ENCODE measurements at places on chromosomes 13 and 19. TPM values are rescaled to one million over a fixed set of nuclear protein-coding genes. Genes with fewer than 3 reads are reported as not detected.

Gene SERPINE3
- total RNA-seq: not detected

Gene DNMT1
- 87.2 TPM for total RNA-seq

Gene TEX101
- not detected for total RNA-seq

DNA sequence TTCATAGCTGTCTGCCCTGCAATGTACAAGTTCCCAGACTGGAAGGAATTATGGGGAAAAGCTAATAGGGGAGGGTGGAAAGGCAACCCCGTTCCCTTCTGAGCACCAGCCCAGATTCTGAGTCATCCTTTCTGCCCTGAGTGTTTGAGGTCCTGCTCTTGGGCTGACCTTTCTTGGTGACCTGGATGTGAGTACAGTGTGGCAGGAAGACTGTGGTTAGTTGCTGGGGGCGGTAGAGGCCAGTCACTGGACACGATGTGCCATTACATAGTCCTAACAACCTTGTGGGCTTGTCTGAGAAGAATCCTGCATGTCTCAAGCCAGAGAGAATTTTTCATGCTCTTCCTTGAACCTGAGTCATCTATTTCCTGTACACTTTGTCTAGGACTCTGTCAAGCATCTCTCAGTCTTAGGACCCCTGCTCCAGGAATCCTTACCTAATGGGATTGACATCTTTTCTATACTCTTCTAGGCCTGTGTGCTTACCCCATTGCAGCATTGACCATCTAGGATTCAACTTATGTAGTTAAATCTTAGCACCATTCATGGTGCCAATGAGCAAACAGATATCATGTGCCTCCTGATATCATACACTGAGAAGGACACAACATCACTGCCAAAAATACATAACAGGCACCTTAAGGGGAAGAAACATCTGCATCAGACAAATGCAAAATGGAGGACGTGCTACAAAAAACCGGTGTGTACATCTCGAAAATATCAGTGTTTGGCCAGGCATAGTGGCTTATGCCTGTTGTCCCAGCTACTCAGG lies 8.1 kb upstream of the ANGPTL4 start:
- no peak for DNase-seq

DNA sequence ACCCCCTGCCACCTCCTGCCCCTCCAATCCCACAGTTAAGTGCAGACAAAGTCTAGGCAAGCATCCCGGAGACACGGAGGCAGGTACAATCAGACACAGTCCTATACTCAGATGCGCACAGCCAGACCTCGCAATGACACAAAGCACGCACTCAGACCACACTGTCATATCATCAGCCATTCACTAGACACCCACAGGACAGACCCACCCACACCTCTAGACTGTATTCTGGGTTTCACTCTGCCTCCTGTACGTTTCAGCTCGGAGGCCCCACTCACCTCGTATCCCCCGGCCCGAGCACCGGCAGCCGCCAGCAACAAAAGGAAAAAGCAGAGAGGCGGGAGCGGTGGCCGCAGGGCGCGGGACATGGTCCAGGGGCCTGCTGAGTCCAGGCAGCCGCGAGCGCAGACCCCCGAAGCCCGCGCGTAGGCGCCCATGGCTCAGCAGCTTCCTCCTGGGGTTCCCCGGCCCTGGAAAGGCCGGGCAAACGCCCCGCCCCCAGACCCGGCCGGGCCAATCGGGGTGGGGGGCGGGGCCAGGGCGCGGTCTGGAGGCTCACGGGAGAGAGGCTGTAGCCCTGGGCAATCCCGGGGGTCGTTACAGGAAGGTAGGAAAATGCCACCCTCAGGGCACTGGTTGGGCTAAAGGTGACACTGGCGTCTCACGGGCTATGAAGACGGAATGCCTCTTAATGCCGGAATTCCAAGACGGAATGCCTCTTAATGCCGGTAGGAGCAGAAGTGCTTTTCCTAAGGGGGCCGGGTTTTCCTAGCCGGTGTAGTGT lies at the start of the genes MAN2B1 and WDR83:
TSS of gene MAN2B1 (minus strand) at position 478 of the 784 bp plus-strand sequence. CDS start at position 437, 41 bp downstream.
TSS of gene WDR83 (plus strand) at position 543 of the 784 bp plus-strand sequence. CDS start 2,984 bp downstream, outside the sequence.
- DNase-seq: peak; percentile 91

DNA sequence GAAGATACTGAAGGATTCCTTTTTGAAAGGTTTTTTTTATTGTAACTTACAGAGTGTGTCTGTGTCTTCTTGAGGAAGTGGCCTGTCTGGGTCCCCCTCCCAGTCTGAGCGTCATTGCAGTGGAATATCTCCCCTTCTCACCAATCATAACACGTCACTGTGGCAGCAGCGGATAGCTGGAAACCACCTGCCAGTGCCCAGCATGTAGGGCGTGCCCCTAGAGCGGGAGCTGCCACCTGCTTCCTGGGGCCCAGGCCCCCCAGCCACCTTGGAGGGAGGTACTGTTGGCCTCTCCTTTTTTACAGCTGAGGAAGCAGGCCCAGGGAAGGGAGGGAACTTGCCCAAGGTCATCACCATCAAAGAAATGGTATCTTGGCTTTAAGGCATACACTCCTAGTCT lies 4.6 kb upstream of the DNM2 start:
- DNase-seq: no peak

- DNase-seq: no peak
Measured at GRCh38 chr19:15287496-15287895, 44.8 kb downstream of the BRD4 start.

DNA sequence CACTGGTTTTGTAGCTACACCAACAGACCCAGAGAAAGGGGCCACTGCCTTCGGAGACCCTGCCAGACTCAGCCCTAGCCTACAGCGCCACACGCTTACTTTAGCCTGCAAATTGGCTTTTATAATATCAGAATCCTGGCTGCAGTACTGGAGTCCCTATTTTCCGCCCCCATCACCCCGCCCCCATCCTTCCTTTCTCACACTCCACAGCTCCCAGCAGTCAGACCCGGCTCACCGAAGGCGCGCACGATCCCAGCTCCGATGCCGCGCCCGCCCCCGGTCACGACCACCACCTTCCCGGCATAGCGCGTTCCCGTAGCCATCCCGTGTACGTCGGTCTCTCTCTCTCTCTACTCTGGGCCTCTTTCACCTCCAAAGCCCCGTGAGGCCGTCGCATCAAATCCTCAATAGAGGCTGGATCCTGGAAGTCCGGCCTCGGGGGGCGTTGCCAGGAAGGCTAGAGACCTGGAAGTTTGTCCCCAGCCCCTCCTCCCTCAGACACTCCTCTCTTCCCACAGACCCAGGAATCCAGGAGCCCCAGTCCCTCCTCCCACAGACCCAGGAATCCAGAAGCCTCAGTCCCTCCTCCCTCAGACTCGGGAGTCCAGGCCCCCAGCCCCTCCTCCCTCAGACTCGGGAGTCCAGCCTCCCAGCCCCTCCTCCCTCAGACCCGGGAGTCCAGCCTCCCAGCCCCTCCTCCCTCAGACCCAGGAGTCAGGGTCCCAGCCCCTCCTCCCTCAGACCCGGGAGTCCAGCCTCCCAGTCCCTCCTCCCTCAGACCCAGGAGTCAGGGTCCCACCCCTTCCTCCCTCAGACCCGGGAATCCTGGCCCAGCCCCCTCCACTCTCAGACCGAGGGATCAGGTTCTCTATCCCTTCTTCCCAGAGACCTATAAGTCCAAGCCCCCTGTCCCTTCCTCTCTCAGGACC lies at the start of gene HSD17B14:
TSS of gene HSD17B14 (minus strand) at position 403 of the 929 bp plus-strand sequence. CDS start at position 323, 80 bp downstream.
- no peak for DNase-seq

GRCh38 chr19:41999071-41999877 lies 5.2 kb upstream of the ATP1A3 start:
- DNase-seq: no peak
